Thymus (tissue), 14 donors: ENCODE measurements at places on chromosomes 12 and 14.

DNA sequence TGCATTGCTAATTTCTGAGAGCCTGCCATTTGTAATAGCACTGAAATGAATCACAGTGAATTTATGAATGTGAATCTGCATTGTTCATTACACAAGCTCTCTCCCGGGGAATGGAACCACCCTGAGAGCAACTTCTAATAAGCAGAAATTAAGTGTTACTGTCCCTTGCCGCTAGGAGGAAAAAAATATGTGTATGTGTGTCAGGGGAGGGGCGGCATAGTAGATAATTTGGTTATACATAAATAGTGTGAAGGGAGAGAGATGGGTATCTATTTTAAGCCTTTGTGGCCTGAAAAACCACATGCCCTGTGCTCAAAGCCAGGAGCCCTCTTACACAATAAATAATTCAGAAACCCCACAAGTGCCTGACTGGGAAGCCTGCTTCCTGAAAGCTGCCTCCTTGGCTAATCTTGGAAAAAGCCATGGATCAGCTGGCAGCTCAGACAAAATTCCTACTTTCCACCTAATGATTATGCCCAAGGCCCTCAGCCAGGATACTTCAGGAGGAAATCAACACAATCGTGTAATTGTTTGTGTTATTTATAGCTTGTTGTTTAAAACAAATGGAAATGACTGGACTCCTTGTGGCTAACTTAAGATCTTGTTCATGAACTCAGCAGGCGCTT, 366.2 kb upstream of the KITLG start:
- DNase-seq, result no peak

GRCh38 chr12:70180130-70180529, 63.1 kb upstream of the CNOT2 start:
- no peak for DNase-seq

GRCh38 chr12:116299064-116299463, 21.6 kb upstream of the MED13L start:
- no peak for DNase-seq

- DNase-seq, result no peak
These were observed 162.4 kb downstream of the C12orf75 start for GRCh38 chr12:105492591-105493545.

- no peak for DNase-seq
These were observed 64.2 kb downstream of the PHETA1 start for GRCh38 chr12:111304642-111305071.

- DNase-seq, result no peak
These were observed 578.5 kb downstream of the ALG10 start for GRCh38 chr12:34600592-34601462.

DNA sequence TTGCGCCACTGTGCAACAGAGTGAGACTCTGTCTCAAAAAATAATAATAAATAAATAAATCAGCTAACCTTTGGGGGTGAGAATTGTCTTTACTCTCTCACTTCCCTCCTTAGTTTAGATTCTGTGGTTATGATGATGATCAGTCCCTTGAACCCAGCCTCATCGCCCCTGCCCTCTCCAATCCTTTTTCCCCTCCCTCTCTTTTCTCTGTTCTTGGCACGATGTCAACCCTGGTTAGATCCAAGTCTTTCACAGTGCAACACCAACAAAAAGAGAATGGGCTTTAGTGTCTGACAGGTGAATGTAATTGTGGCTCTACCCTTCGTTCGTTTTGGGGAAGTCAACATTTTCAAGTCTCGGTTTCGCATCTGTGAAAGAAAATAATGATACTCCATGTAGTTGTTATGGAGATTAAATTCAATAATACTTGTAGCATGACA, 59.0 kb downstream of the NTN4 start:
- DNase-seq, result no peak

GRCh38 chr14:96625426-96625985, 123.3 kb downstream of the PAPOLA start:
- DNase-seq, result no peak

DNA sequence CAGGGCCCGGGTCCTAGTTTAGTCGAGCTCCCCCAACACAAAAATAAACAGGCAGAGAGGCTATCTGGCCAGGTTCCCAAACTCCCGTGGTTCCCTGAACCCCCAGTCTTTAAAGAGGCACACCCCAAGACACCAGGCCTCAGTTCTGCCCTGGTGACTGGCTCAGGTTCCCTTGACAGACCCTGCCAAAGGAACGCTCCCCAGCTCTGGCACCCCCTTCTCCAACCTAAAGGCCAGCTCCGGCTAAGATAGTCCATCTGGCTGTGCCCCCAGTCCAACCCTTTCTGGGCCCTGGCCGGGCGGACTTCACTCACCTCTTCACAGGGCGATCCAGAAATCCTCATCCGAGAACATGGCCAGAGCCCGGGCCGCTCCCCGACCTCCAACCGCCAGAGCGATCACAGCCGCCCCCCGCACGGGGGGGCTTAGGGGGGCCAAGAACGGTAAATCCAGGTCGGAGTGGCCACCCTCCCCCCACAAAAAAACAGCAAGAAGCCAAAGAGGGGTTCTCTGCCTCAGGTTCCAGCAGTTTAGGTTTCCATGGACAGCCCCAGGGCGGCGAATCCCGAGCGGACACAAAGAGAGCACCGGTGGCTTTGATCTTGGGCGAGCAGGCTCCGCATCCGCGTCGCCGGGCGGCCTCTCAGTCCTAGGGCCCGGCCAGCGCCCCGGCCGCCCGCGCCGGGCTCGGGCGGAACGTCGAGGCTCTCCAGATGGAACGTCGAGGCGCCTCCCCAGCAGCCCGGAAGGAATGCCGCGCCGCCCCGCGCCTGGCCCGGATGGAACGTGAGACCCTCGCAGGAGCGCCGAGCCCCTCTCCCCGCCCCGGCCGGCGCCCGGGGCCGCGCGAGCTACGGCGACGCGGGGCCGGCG, 1.1 kb downstream of the KMT2D start:
- peak; percentile 56 for DNase-seq

GRCh38 chr12:71411635-71412034, 28.0 kb upstream of the LGR5 start:
- DNase-seq, result no peak

DNA sequence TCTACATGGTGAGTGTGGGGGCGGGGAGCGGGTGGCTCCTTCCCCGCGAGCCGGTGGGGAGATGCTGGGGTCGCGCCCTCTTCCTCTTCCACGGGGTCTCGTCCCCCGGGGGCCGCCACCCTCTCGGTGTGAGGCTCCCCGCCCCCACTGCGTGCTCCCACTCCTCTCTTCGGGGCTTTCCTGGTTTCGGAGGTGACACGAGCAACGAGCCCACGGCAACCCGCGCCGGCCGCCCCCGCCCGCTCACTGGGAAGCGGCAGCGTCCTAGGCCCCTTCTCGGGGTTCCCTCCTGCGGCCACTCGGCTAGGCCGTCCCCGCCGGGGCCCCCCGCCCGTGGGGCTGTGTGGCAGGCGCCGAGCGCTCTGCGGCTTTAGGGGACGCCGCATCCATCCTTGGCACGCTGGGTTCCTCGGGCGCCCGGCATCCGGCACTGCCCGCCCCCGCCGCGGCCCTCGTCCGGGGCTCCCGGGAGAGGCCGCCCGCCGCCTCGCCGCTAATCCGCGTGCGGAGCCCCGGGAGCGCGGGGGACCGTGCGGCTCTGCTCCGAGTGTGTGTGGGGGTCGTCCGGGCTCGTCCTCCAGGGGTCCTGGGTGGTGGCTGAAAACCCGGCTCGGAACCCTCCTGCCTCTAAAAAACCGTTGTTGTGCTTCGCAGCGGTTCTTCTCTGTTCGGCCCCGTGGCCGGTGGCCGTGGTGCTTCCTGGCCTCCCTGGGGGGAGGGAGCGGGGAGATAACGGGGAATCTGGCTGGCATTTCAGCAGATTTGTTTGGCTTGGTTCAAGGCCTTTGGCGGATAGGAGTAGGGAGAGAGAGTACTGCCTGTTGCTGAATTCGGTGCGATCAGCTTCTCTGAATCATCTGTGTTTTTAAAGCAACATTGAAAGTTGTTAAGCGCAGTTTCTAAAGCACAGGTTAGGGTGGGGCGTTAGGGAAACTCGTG, 1.0 kb downstream of the PCNX1 start:
- DNase-seq, result no peak

GRCh38 chr14:100824091-100824551, 1.8 kb upstream of the MEG3 start:
- no peak for DNase-seq

GRCh38 chr14:70879448-70879847, 27.8 kb upstream of the PCNX1 start:
- DNase-seq, result no peak

GRCh38 chr12:101931498-101932326, 54.3 kb downstream of the DRAM1 start:
- peak; percentile 22 for DNase-seq
